ENCODE measurements at places on chromosomes 4 and X.
A peak's percentile ranks its signal among the peaks of the same experiment; 100 is the strongest.

DNA sequence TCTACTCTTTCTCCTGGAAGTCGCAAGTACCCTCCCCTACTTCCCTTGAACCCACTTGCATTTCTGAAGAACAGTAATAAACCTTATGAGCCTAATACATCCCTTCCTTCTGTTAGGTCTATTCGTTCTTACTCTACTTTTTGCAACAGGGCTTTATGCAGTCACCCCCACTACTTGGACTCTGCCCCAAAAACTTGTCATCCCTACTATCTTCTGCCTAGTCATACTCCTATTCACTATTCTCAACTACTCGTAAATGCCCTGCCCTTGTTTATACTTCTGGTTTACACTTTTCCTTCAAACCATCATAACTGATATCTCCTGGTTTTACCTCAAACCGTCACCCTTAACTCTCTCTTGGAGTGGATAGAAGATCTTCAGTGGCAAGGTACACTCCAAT is 55.2 kb upstream of the SLIT2 start:
- no peak for DNase-seq

DNA sequence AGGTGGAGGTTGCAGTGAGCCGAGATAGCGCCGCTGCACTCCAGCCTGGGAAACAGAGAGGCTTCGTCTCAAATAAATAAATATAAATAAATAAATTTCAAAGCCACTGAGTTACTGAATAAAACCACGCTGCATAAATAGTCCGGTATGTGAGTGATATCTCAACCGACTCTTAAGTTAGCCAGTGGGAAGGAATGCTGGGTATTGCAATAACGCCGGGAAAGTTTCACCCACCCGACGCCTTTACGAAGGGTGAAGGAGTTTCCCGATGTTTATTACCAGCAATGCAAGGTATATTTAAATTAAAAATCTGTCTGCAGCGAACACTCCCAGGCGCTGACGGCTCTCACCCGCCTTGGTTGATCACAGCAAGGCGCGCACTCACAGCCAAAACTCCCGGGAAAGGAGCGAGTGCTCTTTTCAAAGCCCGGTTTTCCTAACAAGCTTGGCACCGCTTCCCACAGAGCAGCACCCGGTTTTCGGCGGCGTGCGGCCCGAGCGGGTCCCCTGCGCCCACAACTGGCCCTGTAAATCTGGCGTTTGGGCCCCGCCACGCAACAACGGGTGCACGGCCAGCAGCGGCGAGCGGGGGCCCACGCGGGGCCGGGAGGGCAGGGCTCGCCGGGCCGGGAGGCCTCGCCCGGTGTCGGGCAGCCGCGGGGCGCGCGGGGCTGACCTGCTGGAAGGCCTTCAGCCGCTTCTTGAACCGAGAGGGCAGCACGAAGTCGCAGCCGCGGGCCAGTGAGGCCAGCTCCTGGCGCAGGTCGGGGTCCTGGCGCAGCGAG is 13.7 kb downstream of the PPP2R3B start:
- DNase-seq: peak; percentile 37

DNA sequence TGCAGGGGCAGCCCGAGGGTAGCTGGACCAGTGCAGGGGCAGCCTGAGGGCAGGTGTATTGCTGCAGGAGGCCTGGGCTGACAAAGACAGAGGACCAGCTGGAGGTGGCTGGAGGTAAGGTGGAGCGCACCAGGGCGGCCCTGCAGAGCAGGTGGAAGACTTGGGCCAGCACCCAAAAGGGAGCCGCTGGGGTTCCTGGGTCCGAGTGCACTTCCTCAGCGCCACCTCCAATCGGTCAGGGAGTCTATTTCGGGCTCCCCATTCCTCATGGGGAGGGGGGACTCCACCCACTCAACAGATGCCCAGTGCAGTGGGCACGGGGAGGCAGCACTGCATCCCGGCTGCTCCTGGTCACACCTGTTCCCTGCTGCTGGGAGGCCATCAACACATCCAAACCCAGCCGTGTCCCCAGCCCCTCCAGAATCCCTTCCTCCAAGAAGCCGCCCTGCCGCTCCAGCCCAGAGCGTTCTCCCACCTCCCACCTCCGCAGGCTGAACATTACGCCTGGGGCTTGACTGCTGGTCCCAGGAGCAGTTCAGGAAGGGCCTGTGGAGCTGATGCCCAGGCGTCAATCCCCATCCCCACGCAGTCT is 1.5 kb downstream of the LRPAP1 start:
- DNase-seq: no peak

GRCh38 chrX:91039777-91040176 is 394.9 kb upstream of the PABPC5 start:
- no peak for DNase-seq

- no peak for DNase-seq
Observed at GRCh38 chrX:55783723-55784122, 66.2 kb downstream of the RRAGB start.

DNA sequence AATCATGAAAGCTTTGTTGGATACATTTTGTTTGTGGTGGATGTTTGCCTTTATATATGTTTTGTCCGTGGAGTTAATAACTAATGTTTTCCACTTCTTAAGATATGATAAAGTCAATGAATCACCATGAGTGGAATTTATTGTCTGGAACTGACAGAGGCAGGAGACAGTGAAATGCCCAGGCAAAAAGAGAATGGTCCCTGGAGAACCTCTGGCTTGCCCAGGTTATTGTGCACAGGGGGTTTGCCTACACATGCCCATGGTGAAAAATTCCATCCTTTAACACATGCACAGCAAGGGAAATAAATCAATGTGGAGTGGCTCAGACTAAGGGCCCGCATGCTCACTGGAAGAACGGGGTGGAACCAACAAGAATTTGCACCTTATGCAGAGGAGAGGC is 964.3 kb upstream of the GRIA3 start:
- DNase-seq: no peak

- DNase-seq: no peak
Observed at GRCh38 chr4:123312951-123313592, 83.5 kb upstream of the SPRY1 start.

DNA sequence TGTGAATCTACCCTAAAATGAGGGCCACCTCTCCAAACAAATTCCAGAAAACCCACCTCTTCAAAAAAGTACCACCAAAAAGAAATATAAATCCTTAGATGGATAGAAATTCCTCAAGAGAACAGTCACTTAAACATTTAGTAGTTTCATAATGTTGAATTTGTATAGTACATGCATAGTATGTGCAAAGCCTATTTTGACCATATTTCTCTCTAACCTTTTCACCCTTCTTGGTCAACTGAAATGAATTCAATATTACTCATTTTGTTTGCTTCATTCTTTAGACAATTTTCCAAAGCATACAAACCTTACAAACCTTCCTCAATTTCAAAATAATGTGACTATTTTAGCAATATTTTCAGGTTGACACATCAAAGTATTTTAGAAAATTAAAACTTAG is 4.1 kb downstream of the RHOXF1 start:
- no peak for DNase-seq

DNA sequence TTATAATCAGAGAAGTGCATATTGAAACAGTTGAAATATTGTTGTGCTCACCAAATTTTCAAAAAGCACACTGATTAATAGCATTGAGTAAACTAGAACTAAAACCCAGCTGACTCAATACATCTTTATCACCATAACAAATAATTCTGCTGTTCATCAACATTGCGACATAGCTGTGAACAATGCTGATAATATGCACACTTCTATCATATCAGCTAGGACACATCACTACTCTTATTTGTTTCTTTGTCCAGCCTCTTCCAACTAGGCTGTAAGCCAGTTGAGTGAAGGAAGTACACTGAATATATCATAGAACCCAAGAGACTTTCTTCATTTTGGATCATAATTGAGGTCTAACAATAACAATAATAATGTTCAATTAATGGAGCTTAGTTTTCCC is 349.7 kb downstream of the IQCM start:
- peak; percentile 23 for DNase-seq

GRCh38 chrX:75273483-75273882 is 402 bp upstream of the UPRT start:
- DNase-seq: no peak

DNA sequence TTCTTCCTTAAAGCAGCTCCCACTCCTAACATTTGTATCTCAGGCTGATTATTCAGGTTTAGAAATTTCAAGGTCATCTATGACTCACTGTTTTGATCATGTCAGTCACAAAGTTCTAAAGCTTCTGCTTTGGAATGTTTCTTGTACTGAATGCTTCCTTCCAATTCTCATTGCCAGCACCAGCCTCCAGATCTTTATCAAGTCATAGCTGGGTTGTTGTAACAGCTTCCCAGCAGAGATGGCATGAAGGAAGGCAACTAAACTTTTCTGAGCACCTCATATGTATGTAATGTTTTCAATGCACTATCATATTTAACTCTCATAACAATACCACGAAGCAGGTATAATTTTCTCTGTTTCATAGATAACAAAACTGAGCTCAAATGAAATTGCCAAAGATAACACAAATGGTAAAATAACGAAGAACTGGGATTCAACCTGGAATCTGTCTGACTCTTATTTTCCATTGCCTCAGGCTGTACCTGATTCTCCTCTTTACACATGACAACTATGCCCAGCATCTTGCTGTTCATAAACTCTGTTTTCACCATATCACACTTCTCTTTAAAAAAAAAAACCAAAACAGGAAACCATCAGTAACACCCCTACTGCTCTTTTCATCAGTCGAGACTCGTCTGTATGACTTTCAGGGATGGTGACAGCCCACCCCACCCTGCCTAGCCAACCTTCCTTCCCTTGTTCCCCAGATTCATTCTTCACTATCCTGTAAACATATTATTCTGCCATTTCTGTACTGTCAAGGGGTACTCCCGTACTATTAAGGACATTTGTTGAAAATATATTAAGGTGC is 13.4 kb downstream of the TRPC3 start:
- no peak for DNase-seq

GRCh38 chrX:25202827-25203226 is 187.1 kb upstream of the ARX start:
- no peak for DNase-seq

DNA sequence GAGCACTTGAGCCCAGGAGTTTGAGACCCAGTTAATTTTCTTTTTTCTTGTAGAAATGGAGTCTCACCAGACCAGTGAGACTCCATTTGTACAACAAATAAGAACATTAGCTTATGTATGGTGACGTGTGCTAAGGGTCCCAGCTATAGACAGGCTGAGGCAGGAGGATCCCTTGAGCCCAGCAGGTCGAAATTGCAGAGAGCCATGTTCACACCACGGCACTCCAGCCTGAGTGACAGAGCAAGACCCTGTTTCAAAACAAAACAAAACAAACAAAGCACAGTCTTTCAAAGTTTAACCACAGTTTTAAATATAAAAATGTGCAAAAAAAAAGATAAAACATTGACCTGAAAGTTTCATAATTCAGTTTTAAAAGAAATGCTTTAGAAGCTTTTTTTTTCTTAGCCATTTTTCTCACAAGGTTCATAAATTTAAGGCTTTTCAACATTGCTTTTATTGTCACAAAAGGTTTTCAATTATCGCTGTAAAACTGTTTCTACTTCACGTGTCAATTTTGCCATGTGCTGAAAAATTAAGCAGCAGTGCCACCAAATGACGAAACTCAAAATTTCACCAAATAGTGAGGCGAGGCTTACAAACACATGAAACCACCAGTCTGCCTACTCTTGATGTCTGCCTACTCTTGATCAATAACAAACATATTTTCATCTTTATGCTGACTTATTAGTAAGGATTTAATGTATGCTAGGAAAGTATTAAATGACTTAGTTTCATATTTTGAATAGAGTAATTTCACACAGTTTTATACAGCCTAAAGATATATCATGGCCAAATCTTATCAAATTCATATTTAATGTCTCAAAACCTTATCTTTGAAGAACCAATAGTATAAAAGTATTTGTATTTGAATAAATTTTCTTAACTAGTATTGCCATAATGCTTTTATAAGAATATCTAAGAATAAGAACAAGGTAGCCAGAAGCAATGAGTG is 126.3 kb downstream of the NEK1 start:
- DNase-seq: peak; percentile 63

DNA sequence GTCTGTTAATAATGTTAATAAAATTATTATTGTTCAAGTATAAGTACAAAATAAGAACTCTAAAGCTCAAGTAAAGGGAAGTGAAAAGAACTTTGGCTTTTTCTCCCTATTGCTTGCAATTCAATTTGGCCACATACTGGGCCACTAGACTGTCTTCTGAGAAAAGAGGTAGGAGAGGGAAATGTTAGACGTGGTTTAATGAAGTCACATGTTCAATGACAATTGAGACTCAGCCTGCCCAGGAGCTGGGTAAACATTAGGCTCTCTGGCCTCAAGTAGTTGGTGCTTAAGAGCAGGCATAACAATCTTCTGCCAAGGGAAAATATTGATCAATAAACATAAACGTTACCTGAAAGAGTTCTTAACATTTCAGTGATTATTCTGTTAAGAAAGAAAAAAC is 15.1 kb upstream of the PRSS12 start:
- no peak for DNase-seq

DNA sequence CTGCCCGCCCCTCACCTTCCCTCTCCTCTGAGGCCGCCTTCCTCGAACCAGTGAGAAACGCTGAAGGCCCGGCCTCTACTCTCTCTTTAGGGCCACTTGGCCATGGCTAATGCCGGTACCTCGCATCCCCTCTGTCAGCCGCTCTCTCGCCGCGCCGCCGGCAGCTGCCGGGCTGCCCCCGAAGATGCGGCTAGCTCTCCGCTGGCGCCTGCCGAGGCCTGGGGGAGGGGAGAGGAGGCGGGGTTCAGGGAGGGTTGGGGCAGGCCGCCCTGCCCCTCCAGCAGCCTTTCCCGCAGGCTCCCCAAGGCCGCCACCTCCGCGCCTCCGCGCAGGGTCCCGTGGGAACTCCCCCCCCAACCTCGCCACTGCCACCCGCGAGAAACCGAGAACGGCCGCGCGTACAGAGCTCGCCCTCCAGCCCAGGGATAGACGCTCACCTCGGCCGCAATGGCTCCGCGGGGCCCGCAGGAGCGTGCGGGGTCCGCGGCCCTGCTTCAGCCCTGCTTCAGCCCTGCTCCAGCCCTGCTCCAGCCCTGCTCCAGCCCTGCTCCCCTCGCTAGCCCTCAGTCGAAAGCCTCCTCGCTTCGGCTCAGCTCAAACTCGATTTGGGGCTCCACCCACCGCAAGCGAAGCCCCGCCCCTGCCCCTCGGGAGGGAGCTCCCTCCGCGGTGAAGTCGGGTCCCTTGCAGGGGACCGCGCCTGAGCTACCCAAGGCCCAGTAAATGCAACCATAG is at the start of gene HUWE1:
Gene HUWE1, minus strand, starts transcription at position 569 of the 735 bp plus-strand sequence. CDS start 32,612 bp downstream, outside the sequence.
- peak; percentile 86 for DNase-seq

DNA sequence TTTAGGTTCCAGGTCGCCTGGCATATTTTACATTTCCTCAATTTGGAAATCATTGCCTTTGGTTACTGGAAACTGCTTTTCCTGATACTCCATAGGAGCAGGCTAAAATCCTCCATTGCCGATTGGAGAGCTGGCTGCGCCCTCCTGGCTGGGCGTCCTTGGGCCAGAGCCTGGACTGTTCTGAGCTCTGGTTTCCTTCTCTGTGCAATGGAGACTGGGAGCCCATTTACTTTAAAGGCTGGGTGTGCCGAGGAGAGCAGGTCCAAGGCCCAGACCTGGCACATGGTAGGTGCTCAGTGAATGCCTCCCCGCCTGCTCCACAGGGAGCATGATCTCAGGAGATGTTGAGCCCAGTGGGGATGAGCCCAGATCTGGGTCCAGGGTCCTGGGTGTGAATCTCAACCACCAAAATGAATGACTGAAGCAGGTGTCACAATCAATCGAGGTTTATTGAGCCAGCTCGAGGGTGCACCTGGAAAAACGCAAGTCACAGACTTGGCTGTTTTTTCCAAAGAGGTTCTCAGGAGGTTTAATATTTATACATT is 50.0 kb downstream of the EVC start:
- DNase-seq: no peak

- DNase-seq: no peak
Observed at GRCh38 chr4:15390494-15390893, 37.3 kb upstream of the C1QTNF7 start.
